T-helper 22 cell (primary cell): ENCODE measurements at places on chromosomes 2 and 18.

DNA sequence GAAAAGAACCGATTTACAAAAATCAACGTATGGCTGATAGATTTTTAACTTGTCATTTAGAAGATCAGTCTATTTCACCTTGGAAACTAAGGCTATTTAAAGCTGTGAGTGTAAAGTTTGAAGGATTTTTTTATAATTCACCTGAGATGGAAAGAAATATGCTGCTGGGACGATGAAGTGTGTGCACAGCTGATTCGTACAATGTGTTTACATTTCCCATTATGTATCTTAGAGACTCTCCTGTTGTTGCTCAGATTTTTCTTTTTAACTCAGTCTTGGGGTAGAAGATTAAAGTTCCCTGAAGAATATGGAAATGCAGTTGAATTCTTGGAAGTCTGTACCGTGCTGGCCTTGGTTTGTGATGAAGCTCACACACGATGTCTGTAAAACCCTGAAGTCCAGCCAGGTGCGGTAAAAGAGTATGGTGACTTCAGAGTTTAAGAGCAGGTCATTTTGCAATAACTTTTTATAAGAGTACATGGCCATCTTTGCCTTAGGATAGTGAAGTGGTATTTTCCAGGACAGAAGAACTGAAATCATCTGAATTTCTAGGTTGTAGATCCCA, 250.1 kb downstream of the PRKCE start:
- no peak for DNase-seq

- no peak for DNase-seq
These were observed 20.6 kb upstream of the DSG3 start for GRCh38 chr18:31426871-31427406.

DNA sequence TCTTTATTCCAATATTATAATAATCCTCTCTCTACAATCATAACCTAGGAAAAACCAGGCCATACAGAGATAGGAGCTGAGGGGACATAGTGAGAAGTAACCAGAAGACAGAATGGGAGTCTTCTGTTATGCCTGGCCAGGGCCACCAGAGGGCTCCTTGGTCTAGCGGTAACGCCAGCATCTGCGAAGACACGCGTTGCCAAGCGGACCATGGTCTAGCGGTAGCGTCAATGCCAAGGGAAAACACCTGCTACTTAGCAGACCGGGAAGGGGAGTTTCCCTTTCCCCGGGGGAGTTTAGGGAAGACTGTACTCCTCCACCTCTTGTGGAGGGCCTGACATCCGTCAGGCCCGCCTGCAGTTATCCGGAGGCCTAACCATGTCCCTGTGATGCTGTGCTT, 36.6 kb downstream of the ARL6IP6 start:
- DNase-seq, result no peak

GRCh38 chr2:15955232-15955988, 15.1 kb downstream of the MYCN start:
- no peak for DNase-seq

GRCh38 chr18:69780851-69781250, 166.8 kb downstream of the CD226 start:
- no peak for DNase-seq

DNA sequence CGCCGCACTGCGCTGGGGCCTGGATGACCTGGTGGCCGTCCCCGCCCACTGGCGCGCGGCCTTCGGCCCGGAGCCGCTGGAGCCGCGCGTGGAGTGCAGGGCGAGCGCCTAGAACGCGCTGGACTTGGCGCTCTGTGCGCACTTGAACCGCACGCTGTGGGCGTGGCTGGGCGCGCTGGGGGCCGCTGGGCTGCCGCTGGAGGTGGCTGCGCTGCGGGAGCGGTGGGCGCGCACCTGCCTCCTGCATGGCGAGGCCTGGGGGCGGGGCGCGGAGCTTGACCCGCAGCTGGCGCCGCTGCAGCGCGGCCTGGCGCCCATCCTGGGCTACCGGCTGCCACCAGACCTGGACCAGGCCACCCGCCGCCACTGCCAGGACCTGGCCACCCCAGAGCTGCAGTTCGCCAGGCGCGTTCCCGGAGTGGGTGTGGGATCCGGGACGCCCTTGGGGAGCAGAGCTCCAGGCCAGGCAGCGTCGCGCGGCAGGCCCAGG, 9.9 kb downstream of the AQP12B start:
- no peak for DNase-seq

DNA sequence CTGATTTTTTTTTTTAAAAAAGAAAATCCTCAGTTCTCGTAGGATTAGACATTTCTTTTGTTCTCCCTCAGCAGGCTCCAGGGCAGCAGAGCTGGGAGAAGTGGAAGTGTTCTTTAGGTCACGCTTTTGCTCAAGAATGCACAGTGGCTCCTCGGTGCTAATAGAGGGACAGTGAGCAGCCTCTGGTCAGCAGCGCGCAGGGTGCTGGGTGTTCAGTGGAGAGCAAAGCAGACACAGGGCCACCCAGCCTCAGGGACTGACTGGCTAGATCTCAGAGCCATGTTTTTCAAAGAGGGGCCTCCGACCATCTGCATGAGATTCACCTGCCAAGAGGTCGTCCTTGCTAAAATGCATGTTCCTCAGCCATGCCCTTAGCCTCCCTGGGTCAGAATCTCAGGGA, 218.8 kb downstream of the HAUS1 start:
- DNase-seq, result no peak

DNA sequence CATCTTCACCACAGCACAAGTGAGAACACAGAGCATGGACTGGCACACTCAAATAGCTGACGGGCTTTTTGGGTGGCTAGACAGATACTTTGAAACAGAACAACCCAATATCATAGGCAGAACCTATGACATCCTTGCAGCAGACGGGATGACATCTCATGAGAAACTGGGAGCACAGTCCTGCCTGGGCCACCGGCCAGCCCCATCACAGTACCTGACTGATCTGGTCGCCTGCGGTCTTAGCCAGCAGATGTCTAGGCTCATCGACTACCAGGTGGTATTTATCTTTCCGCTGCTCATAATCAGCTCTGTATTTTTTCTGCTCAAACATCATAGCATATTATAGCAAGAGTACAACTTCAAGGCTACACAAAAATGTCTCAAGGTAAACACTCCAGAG, 124.3 kb downstream of the RIF1 start:
- no peak for DNase-seq

GRCh38 chr2:220226076-220226475, 598.6 kb downstream of the SLC4A3 start:
- no peak for DNase-seq

DNA sequence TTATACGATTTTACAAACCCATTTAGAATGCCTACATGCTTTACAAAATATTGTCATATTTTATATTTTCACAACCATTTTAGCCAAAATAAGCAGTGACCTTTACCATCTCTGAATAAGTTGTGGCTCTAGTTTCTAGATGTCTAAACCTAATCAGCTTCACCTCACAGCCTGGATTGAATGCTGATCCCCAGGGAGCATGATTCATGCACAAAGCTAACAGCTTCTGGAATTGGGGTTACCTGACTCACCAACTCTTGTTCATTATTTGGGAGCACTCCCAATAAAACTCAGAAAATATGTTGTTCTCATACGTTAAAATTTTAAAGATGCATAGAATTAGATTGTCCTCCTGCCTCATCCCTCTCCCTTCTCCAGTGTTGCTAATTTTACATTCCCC, 611.7 kb upstream of the NETO1 start:
- no peak for DNase-seq

- DNase-seq, result no peak
These were observed 307.4 kb upstream of the KLHL29 start for GRCh38 chr2:23077596-23077995.

GRCh38 chr18:55763805-55764204, 175.8 kb upstream of the TCF4 start:
- DNase-seq, result no peak

GRCh38 chr2:149360106-149360505, 29.7 kb downstream of the LYPD6 start:
- no peak for DNase-seq

- no peak for DNase-seq
These were observed 105.4 kb downstream of the FHOD3 start for GRCh38 chr18:36402765-36403396.

- DNase-seq, result no peak
These were observed 200.1 kb downstream of the BCL11A start for GRCh38 chr2:60353406-60353800.

DNA sequence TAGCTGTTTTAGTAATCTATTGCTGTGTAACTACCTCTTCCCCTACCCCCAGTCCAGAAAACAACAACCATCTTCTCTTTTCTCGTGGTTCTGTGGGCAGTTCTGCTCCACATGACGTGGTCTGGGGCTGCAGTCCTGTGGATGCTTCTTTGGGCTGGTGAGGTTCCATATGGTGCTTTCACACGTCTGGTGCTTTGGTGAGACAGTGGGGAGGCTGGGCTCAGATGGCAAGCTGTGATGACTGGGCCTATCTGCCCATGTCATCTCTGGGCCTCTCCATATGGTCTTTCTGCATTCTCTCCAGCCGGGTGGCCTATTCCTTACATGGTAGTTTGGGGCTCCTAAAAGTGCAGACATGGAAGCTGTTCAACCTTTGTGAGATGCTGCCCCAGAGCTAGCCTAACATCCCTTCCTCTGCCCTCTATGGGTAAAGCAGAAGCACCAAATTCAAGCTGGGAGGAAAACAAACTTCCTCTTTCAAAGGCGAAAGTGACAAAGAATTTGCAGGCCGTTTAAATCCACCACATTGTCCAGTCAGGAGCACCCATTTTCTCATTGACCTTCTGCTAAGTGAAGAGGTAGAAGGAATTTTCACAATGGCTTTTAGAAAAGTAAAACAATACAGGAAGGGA, 68.3 kb upstream of the IL1R1 start:
- no peak for DNase-seq

- no peak for DNase-seq
These were observed 219.7 kb downstream of the SLC4A10 start for GRCh38 chr2:161843936-161844335.

- DNase-seq, result no peak
These were observed 631.5 kb downstream of the NYAP2 start for GRCh38 chr2:226030788-226031646.

DNA sequence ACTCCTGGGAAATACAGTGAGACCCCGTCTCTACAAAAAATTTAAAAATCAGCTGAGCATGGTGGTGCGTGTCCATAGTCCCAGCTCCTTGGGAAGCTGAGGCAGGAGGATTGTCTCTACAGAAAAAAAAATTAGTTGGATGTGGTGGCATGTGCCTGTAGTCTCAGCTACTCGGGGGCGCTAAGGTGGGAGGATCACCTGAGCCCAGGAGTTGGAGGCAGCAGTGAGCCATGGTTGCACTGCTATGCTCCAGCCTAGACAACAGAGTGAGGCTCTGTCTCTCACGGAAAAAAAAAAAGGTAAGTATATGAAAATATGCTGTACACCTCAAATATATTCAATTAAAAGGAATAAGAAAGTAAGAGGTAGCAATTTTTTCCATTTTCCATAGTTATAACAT, 92.5 kb upstream of the TGIF1 start:
- DNase-seq, result no peak

DNA sequence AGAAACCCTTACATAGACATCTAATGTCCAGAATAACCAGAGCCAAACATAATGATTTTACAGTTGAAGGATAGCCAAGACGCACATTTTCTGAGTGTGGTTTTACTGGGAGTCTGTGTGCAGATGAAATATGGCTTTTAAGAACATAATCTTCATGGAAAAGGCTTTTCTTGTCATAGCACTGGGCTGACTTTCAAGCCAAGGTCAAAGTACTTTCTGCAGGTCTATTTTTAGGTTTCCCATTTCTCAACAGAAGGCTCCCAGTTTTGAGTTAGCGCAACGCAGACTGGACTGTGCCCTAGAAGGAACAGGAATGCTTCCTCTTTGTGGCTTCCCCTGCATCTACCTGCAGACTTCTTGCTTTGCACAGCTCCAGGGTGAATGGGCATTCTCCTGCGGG, 92.3 kb upstream of the UPP2 start:
- DNase-seq, result no peak

GRCh38 chr18:55400590-55401541, 187.1 kb downstream of the TCF4 start:
- DNase-seq, result no peak

DNA sequence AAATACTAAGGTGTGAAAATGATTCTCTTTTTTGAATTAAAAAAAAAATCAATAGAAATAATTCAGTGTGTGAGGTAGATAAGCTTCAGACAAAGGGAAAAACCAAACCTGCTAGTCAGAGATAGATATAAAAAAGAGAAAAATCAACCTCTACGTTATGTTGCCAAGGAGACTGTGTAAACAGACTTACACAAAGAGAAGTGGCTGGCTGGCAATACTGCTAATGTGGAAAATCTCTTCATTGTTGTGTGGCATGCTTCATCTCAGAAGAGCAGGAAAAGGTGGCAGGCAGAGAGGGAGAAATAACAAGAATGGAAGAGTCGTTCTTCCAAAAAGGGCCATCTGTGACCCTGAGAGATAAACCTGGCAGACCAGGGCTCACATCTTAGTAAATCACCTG, 200.8 kb downstream of the SLC8A1 start:
- no peak for DNase-seq

GRCh38 chr2:61471905-61472805, 1.3 kb upstream of the USP34 start:
- DNase-seq, result no peak

- no peak for DNase-seq
These were observed 90.9 kb downstream of the CAPN13 start for GRCh38 chr2:30716123-30716900.

DNA sequence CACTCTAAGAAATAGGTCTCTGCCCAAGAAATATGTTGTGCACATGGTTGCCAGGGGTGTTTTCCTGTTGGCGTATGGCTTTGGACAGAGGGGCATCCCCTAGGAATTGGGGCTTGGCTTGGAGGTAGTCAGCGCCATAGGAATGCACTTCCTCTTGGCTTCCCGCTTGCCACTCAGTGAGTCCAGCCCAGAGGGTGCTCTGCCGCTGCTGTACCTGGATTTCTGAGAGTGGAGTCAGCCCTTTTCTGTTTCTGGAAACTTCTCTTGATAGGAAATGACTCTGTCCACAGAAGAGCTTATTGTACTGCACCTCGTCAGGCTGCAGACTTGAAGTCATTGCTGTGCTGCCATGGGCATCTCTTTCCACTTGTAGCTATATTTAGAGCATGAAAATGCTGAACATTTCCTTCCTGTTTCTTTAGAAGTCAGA, 116.7 kb upstream of the MGAT5 start:
- DNase-seq, result no peak
